Urothelium cell line (cell line): ENCODE measurements at places on chromosomes 4 and X.

- DNase-seq: no peak
These were observed 5.1 kb upstream of the MYOZ2 start for GRCh38 chr4:119130365-119131065.

- peak; percentile 65 for DNase-seq
These were observed 46.0 kb downstream of the SEPSECS start for GRCh38 chr4:25113915-25114904.

DNA sequence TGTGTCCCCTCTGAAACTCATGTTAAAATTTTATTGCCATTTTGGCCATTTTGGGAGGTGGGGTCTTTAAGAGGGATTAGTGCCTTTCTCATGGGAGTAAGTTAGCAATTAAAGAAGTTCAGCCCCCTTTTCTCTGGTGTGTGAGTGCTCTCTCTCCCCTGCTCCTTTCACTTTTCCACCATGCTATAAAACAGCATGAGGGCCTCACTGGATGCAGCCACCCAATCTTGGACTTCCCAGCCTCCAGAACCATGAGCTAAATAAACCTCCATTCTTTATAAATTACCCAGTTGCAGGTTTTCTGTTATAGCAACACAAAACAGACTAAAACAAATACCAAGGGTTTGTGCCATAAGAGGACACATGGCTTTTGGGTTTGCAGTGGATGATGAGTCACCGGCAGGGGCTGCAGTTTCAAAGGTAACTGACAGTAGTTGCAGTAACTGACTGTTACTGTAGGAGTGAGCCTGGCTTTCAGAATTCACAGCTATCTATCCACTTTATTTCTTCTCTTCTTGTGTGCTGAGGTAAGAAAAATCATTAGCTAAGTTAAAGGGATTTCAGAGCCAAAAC is 121.5 kb downstream of the PPEF1 start:
- peak; percentile 11 for DNase-seq

GRCh38 chrX:132031867-132032266 is 8.8 kb downstream of the STK26 start:
- DNase-seq: no peak

DNA sequence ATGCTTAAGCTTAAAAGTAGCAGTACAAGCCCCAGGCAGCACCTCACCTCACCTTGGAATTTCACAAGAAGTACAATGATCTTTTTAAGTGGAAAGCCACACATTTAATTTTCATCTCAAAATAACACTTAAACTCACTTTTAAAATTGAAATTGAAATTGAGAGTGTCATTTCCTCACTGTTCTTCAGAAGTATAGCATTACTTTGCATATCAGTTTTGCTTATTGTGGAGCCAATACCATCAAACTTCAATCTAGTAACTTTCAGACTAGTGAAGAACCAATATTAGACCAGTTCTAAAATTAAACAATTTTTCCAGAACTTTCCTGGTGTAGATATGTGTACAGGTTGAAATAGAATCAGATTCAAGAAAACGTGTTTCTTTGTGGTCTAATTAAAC is 242.4 kb downstream of the NDST4 start:
- DNase-seq: no peak
